ENCODE measurements at places on chromosomes 6 and 20.

DNA sequence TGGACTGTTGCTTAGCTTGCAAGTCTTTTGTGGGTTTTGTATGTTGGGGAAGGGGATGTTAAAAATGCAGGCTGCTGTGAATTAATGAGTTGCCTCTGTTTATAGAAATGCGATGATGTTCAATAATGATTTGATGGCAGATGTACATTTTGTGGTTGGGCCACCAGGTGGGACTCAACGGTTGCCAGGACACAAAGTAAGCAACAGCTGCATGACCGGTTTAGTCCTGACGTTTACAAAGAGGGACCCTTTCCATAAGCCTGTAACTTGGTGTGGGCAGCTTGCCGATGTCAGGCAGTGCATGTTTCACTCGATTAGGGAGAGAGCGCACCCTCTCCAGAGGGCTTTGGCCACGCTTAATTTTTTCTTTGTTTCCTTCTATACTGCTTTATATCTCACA lies 1.3 kb downstream of the BTBD3 start:
- no peak for DNase-seq

DNA sequence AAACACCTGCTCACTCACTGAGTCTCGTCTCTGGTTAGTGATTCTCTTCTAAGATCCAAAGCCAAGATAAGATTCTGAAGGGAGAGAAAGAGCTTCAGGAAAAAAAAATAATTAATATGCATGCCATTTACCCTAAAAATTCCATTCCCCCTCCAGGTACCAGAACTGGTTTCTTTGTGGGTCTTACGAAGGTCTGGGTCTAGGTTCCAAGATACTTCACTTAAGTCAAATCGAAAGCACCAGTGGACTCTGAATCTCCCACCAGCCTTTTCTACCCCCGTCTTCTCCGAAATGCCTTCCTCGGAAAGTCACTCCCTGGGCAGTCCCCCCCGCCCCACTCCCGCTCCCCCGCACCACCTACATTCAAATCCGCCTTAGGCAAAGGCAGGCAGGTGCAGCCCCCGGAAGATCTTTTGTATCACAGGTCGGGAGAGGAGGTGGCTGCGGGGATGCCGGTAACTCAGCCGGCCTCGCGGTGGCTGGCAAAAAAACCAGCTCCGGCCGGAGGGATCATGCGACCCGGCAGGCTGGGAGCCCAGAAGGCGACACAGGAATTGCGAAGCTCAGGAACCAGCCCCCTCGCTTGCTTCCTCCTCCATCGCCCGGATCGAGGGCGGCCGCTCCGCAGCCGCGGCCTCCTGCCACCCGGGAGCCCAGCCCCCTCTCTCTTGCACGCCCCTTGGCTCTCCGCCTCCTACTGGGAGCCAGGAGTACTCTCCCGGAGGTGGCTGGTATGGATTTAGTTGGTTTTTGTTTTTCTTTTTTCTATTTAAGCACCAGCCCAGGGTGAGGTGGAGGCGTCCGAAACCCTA lies at the start of gene BCL2L1:
Gene BCL2L1, minus strand, starts transcription at position 612 of the 812 bp plus-strand sequence. CDS start 650 bp downstream, outside the sequence.
- DNase-seq = peak; percentile 86

DNA sequence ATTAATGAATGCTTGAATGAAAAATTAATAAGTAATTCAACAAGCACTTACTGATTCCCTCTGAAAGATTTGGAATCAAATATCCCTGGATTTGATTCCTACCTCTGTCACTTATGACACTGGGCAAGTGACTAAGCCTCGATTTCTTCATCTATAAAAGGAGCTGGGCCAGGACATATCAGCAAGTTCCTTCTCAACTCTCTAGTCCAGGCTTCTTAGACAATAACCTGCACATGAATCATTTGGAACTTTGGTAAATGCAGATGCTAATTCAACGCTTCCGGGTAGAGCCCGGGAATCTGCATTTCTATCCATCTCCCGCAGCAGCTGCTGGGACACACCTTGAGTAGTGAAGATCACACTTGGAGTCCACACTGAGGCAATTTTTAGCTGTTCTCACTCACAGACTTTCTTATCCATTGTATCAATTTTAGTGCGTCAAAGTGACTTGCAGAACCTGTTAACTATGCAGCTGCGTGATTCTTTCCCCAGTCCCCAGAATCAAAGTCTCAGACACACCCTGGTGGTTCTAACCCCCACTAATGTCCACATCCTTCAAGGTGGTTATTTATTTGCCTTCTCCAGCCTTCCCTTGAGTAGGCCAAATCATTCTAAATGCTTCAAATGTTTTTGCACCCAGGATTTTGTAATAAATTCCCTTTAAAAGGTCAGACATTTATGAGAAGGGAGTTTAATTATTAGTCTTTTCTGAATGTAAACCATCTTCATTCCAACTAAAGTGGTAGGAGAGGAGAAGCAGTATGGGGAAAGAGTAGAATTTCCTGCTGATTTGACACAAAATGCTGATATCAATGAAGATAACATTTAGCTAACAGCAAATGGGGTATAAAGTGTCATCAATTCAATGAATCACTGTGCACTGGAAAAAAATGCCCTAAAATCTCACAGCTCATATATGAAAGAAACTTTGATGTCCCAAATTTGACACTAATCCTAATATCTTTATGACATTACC lies 26.0 kb upstream of the CCND3 start:
- DNase-seq = no peak

DNA sequence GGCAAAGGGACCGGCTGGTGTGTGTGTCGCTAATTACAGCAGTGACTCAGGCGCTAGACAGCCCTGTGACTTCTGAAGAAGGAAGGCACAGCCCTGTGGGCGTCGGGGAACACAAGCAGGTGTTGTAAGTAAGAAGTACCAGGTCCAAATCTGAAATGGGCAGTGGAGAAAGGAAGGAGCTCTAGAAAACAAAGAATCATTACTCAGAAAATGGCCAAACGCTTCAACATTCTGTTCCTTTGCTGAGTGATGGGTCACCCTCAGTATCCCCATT lies 106.8 kb downstream of the PXDC1 start:
- no peak for DNase-seq

- DNase-seq = no peak
Measured at GRCh38 chr6:52361414-52361944, 472 bp upstream of the PAQR8 start.

- no peak for DNase-seq
Measured at GRCh38 chr6:90846824-90847223, 260.0 kb upstream of the MAP3K7 start.

GRCh38 chr6:12173181-12173580 lies 117.0 kb upstream of the EDN1 start:
- DNase-seq = no peak

DNA sequence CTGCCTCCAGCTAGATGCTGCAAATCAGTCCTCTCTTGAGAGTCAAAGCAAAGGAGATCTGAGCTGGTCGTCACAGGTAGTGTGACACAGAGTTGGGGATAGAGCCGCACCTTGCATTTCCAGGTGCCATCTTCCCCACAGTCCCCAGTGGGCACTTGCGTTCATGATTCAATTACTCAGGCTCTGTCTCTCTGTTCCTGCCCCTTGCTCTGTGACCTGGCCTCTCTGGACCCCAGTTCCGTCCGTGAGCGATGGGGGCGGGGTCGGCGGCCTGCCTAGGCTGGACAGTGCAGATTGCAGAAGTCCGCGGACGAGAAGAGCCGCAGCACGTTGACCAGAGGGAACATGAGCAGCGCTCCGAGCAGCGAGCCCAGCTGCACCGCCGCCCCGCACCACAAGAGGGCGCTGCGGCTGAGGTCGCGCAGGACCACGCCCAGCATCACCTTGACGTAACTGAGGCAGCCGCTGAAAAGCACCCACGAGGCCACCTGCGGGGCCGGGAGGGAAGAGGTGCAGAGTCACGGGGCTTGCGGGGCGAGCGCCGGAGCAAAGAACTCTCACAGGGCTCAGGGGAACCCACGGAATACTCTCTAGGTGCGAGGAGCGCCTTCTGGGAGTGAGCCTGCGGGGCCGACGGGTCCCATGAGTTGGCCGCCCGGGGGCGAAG lies 7.4 kb downstream of the SLC52A3 start:
- DNase-seq = peak; percentile 11

DNA sequence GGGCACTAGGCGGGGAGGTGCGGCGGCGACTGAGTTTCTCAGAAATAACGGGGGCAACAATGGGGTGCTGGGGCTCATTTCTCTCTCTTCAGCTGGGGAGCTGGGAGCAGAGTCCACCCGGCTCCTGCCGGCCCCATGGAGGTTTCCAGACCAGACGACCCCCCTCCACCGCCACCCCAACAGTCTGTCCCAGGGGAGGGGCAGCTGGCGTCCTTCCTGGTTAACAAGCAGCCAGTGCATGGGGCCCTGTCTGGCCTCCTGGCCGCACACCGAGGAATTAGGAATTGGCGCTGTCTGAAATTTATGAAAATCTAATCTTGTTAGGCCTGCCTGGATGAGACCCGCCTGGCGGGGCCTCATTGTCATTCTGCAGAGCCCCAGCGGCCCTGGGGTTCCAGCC lies 42.4 kb downstream of the PMEPA1 start:
- no peak for DNase-seq

- no peak for DNase-seq
Measured at GRCh38 chr6:18317850-18318249, 53.5 kb upstream of the DEK start.

GRCh38 chr6:147678253-147678652 lies 169.8 kb downstream of the SAMD5 start:
- no peak for DNase-seq

- DNase-seq = no peak
Measured at GRCh38 chr6:9496837-9497236, 918.0 kb downstream of the TFAP2A start.

DNA sequence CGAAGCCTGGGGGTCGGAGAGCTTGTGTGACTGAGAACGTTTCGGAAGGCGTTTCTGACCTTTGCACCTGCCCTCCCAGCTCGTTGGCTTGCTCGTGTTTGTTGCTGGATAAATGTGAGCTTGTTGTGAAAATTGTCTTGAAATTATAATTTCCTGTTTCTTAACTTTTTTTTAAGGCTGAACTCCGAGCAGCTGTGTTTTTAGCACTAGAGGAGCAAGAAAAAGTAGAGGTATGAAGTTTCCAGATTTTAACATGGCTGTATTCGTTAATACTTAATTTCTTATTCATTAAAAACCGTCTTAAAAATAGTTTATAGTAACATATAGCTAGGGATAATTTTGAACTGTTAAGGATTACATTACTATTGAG lies 672 bp downstream of the CEP43 start:
- no peak for DNase-seq

GRCh38 chr6:38320358-38320757 lies 319.4 kb downstream of the BTBD9 start:
- DNase-seq = no peak

GRCh38 chr6:85473748-85474147 lies 23.9 kb downstream of the NT5E start:
- no peak for DNase-seq

DNA sequence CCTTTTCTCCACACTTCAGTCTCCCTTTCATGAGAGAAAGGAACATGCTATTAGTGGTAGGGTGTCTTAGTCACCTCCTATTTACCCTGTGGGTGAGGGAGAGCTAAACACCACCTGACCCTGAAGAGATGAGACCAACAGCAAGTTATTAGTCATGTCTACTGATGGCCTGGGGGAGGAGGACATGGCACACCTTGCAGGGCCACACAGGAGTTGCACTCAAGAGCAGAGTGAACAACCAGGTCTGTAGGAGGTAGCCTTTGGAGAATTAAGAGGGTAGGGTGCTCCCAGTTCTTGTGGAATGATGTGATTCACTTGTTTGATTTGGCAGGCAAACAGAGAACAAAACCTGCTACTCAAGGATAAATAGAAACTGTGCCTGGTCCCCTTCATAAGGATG lies 82.7 kb upstream of the FABP7 start:
- no peak for DNase-seq

- no peak for DNase-seq
Measured at GRCh38 chr6:37285861-37286311, 27.9 kb upstream of the TMEM217 start.

DNA sequence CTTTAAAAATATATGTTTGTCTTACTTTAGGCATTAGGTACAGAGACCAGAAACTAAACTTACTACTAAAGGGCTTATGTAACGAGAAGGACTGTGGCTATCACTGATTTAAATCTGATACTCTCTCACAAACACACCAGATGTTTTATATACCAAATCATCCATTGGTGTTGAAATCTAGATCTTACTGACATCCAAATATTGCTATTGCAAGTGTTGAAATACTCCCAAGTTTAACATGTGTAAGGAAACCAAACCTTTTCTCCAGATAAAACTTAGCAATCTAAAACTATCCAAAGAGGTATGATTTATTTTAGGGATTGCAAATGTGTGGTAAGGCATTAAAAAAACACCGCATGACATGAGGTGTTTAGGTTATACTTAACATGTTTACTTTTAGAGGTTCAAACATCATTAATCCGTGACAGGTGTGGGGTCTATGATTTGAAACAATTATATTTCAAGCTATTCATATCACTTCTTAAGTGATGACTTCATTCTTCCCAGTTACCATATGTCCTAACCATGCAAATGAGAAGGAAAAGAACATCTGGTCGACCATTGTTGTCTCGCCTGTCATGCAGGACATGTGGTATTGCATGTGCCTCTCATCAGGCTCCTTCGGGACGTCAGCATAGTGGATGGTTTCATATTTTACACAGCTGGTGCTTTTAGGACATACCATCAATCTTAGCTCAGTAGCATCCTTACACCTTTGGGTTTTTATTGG lies 168.3 kb upstream of the SPACA1 start:
- DNase-seq = no peak

GRCh38 chr6:28413681-28414080 lies 14.1 kb upstream of the ZSCAN12 start:
- DNase-seq = no peak

GRCh38 chr6:35497571-35498421 lies 917 bp upstream of the TEAD3 start:
- DNase-seq = peak; percentile 54

DNA sequence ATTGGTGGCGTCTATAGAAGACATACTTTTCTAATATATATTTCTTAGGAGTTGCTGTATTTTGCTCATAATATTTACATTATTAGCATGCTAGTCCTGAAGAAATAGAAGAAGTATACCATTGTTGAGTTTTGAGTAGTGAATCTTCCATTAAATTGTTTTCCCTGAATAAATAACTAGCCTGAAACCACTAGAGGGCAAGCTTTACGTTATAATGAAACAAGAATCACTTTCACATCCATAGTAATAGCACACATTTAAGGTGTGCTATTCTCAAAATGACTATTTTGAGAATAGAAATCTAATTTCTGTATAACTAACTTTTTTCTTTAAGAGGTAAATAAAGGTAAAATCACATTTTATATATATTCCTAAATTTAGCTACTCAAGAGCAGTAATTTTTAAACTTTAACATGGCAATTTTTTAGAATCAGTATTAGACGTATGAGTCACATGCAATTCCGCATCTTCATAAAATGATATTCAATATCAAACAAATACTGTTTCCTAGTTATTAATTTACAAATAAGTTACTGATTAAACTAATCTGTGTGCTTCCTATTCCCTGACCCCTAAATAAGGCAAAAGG lies 213.2 kb upstream of the MANEA start:
- DNase-seq = no peak

All from stimulated activated CD4-positive, alpha-beta T cell treated with anti-CD3 and anti-CD28 coated beads, TNF-alpha, amount 100 ng/mL, for 24 hours (primary cell).